NCI-H774 (cell line): ENCODE measurements at places on chromosomes 4 and X.

DNA sequence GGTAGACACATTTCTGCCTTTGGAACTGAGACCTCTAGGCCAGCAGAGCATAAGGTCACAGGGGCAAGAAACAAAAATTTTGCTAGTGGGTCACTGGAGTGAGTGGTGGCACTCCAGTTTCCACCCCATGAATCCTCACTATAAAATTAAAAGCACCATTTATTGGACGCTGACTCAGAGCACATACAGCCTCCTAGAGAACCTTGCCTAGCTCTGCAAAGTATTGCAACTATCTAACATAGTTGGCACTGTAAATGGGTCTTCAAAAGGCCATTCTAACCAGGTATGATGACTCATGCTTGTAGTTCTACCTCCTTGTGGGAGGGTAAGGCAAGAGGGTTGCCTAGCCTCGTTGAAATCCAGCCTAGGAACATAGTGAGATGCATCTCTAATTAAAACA, 25.1 kb downstream of the RRAGB start:
- no peak for DNase-seq

GRCh38 chr4:33107814-33108213, 2387.6 kb downstream of the PCDH7 start:
- DNase-seq = no peak

- DNase-seq = no peak
Measured at GRCh38 chr4:90841676-90842075, 714.5 kb downstream of the CCSER1 start.

DNA sequence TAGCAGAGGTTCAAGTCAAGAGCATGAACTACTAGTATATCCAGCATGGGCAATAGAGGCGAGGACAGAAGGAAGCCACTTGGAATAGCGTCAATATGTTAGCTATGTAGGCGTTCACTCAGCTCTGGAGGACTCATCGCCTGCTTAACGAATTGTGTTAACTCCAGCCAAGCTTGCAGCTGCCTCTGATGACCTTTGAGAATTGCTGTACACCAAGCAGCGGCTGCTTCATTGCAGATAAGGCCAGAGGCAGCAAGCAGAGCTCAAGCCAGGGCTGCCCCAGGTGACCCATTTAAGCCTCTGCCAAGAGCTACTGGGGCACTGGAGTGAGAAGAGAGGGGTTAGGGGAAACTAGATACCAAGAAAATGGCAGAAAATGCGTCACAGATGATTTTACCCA, 160.2 kb upstream of the IGFBP7 start:
- no peak for DNase-seq

- no peak for DNase-seq
Measured at GRCh38 chrX:130623518-130623917, 221.7 kb downstream of the RBMX2 start.

DNA sequence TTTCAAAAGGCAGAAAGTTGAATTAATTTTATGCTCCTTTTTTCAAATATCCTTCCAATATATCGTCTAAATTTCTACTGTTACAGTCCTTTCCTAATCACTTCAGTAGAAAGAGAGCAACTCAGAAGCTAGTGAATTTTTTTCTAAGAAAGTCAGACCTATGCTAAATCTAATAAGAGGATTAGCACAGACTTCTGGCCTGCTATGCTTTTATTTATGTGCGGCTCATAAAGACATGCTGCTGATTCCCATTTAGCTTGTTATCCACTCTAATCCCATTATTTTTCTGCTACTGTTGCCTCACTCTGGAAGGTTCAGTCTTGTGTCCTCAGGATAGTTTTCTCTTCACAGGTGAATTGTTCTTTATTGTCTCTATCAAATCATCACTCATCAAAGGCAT, 473.5 kb upstream of the FAM241A start:
- DNase-seq = no peak

DNA sequence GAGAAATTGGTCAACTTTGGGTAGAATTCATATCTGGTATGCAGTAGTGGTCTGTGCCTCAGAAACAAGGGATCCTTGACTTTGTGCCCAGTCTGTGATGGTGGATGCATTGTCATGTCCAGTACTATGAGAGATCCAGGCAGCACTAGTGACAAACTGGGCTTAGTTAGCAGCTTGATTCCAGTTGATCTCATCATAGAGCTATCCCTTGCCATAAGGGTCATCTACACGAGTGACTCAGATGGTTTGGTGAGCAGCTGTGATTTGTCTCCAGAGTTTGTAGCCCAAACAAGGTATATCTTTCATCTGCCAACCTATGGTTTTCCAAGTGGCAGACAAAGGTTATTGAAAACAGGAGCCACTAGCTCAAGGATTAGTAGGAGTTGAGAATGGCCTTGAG, 298.8 kb downstream of the GBA3 start:
- DNase-seq = no peak

DNA sequence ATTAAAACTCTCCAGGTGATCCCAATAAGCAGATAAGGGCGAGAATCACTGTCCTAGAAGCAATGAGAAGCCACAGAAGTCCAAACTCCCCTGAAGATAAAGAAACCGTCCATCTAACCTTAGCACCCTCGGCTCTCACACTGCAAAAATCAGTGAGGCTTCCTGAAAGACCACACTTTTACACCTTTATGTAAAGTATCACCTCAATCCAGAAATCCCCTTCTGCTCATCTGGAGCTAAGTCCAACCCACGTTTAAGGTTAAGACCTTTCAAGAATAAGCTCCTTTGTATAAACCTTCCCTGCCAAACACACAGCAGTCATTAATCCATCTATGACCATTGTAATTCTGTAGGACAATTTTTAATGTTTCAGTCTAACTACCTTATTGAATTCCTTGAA, 41.7 kb downstream of the LIN54 start:
- no peak for DNase-seq

DNA sequence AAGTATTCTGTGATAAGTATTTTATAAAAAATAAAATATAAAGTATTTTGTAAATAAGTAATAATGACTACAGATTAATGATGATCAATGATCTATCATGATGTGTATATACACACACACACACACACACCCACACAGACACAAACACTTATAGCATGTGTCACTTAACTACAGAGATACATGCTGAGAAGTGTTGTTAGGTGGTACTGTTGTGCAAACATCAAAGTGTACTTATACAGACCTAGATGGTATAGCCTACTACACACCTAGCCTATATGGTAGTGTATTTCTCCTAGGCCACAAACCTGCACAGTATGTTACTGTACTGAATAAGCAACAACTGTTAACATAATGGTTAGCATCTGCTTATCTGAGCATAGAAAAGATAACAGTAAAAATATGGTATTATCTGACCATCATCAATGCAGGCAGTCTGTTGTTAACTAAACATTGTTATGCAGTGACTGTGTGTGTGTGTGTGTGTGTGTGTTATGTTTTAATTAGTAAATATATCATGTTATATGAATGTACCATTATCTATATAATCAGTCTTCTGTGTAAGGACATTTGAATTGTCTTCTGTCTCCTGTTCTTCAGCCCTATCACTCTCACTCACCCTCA, 138.2 kb downstream of the CAMK2D start:
- DNase-seq = no peak
